ENCODE measurements at places on chromosomes 6 and 20. TPM values are rescaled to one million over a fixed set of nuclear protein-coding genes. Genes with fewer than 3 reads are reported as not detected.
A peak's percentile ranks its signal among the peaks of the same experiment; 100 is the strongest.

GRCh38 chr6:89386917-89387491 lies 25.1 kb downstream of the RRAGD start:
- DNase-seq, result no peak

DNA sequence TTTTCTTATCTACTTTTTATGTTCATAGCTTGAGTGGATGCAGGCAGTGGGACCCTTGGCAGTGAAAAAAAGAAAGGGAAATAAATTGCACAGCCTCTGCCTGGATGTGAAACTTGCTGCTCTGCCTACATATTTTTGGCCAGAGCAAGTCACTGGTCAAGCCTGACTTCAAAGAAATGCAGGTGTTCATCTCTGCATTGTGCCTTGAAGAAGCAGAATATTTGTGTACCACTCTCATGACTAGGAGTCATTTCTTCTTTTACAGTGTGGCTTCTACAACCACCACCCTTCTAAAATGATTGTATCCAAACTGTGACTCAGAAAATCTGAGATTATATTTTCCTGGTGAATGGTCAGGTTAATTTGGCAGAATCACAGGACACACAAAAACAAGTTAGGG lies 2.5 kb upstream of the KATNA1 start:
- no peak for DNase-seq

DNA sequence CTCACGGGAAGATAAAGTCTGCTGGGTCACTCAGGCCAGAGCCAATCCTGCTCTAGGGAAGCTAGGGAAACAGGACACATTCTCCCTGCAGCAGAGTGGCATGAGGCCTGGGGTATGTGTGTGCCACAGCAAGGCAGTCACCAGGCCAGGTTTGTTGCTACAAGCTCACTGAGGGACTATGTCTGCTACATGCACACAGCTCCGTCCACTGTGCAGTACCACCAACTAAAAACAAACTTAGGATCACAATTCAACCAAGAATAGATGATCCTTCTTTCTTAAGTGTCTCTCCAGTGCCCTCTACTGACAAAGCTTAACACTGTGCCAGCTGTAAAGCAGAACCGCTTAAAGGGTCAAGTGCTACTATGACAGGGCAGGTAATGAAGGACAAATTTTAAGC lies 192.5 kb downstream of the PTPRK start:
- DNase-seq, result no peak

GRCh38 chr6:7730001-7730783 lies 4.3 kb downstream of the BMP6 start:
- no peak for DNase-seq

DNA sequence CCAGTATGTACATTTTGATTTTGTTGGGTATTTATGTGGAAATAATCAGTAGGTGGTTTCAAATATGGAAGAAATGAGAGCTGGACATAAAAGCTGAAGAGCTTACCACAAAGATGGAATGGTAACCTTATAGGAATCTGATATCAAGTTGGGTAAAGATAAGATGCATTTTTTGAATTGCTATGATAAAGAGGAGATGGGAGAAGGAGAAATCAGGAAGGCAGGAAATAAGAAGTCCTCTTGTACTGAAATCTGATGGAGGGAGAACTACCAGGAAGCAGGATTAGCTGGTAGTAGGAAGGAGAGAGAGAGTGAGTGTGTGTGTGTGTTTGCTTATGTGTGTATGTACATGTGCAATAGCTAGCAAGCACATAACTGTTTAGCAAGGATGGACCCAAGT lies 468.4 kb downstream of the PHF3 start:
- DNase-seq, result no peak

The TFAP2B gene
- total RNA-seq, result not detected

The NHLRC1 gene
- 4.6 TPM for total RNA-seq

GRCh38 chr20:3521852-3522740 lies 51.3 kb downstream of the ATRN start:
- no peak for DNase-seq

The SASH1 gene
- 238 TPM for total RNA-seq

GRCh38 chr6:119717942-119718341 lies 368.4 kb upstream of the MAN1A1 start:
- DNase-seq, result no peak

DNA sequence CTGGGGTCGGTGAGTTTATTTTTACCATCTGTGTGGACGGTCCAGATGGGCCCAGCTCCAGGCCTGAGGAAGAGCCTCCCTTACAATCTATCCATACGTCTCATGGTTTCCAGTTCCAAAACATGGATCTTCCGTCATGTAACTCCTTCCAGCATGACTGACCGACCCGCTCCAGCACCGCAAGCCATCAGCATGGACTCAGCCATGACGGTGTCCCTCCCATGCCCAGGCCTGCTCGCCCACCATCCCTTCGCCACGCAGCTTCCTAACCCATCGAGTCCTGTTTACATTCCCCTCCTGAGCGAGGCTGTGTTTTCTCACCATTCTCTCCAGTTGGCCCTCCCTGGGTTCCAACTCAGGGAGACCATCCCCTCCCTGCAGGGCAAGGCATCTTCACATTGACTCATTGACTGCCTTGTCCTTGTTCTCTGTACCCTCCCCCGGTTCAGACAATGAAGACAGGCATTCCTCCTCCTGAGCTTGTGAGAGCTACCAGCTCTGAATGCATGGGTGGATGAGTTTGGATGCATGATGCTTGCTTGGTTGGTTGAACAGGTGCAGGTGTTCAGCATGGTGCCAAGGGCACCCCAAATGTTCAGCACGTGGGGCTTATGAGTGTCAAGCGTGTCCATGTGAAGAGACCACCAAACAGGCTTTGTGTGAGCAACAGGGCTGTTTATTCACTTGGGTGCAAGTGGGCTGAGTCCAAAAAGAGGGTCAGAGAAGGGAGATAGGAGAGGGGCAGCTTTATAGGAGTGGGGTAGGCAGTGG lies 235.8 kb downstream of the SMOC2 start:
- DNase-seq, result no peak

GRCh38 chr6:168920289-168920688 lies 333.4 kb downstream of the THBS2 start:
- no peak for DNase-seq

- no peak for DNase-seq
Measured at GRCh38 chr20:25685276-25686080, 11.2 kb downstream of the ZNF337 start.

The BPIFB4 gene
- not detected for total RNA-seq

- no peak for DNase-seq
Measured at GRCh38 chr6:67200626-67201403, 1434.3 kb upstream of the ADGRB3 start.

DNA sequence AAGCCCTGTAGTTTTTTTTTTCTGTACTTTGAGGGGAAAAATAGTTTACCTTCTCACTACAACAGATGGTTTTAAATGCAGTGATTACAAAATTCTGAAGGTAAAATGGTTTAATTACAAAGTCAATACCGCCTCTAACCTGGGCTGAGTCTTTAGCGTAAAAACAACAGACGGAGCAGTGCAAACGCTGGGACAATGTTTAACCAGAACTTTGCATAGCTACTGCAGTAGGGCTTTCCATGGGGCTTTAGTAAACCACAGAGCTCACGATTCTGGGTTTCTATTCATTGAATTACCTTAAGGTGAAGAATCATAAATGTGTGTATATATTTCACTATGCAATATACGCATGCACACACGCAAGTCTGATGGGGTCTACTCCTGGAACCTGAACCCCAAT lies 77.9 kb downstream of the RFX6 start:
- DNase-seq, result no peak

The RBM24 gene
- total RNA-seq, result 2.0 TPM

The ANKRD6 gene
- 13.8 TPM for total RNA-seq

DNA sequence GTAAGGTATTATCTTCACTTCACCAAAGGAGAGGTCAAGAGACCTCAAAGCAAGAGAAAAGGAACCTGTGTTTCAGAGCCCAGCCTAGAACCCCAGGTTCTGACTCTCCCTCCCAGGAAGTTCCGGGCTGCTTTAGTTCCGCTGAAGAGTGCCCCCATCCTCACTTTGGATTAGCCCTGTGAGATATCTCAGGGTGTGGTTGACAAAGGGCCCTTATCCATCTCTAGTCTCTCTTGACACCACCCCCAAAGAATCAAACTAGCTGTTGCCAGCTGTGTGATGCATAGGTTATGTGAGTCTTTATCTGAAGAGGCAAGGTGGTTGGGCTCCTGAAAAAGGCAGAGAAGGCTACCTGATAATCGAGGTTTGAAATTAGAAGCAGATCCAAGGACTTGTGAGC lies 20.6 kb downstream of the BRPF3 start:
- no peak for DNase-seq

GRCh38 chr20:28562510-28562898 lies 2695.0 kb upstream of the DEFB115 start:
- no peak for DNase-seq

DNA sequence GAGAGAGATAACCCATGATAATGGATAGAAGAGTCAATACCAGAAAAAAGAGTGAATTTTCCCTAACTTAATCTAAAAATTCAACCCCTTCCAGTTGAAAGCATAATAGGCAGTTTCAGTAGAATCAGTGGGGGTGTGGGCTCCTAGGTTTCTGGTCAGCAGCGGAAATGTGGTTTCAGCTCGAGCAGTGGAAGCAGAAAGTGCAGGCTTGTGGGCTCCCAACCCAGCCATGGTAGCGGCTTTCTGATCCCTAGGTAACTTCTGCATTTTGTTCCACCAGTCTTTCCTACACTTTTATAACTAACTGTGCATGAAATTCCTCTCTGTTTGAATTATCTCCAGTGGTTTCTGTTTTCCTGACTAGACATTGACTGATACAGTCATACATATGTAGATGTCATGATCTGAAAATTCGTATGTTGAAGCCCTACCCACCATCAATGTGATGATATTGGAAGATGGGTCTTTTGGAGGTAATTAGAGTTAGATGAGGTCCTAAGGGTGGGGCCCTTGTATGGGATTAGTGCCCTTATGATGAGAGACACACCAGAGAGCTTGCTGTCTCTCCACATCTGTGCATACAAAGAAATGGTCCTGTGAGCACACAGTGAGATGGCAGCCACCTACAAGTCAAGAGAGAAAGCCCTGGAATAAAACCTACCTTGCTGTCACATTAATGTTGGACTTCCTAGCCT lies 6.5 kb upstream of the DDO start:
- no peak for DNase-seq

The NAA20 gene
- 23.4 TPM for total RNA-seq

The TXLNB gene
- total RNA-seq, result 0.30 TPM

- peak; percentile 61 for DNase-seq
Measured at GRCh38 chr6:30682143-30683117, 4.0 kb downstream of the PPP1R18 start.

GRCh38 chr6:17395112-17395511 lies 1.7 kb downstream of the CAP2 start:
- no peak for DNase-seq

GRCh38 chr6:94456266-94456665 lies 1036.9 kb upstream of the EPHA7 start:
- DNase-seq, result no peak

The CST7 gene
- not detected for total RNA-seq

- DNase-seq, result peak; percentile 75
Measured at GRCh38 chr6:14804785-14805210, 441.1 kb upstream of the JARID2 start.

- DNase-seq, result no peak
Measured at GRCh38 chr6:157621406-157621805, 201.6 kb upstream of the SNX9 start.

DNA sequence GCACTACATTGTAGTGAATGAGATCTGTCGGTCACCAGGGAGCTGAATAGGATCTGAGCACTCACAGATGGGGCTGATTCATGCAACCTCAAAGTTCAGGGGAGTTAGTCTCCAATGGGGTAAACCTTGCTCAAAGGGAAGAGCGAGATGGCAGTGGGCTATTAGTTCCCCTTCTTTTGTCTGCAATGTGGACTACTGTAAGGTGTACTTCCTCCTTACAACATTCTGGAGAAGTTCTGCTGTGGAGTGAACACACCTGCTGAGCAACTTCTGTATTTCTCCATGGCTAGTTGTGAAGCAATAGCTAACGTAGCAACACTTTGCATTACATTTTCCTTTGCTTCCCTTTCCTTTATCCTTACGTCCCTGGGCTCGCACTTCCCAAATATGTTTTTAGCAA lies 134.3 kb upstream of the B3GAT2 start:
- no peak for DNase-seq

DNA sequence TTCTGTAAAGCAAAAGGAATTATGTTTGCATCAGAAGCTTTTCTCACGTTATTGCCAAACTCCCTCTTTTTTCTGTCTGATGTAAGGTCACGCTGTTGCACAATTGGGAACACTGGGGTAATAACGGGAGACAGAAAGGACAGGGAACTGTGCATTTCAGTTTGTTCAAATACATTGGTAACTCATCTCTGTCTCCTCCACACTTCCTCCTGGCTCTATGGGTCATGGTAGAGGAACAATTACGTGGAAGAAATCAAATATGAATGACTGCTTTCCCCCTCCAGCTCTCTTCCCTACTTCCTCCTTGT lies 132.2 kb upstream of the TNFAIP3 start:
- DNase-seq, result no peak

- no peak for DNase-seq
Measured at GRCh38 chr20:38260378-38261053, at the start of gene KIAA1755. KIAA1755 (minus strand) TSS chr20:38260735; CDS start chr20:38260500, 235 bp downstream.

GRCh38 chr6:103538381-103538780 lies 1321.3 kb downstream of the HACE1 start:
- DNase-seq, result no peak

DNA sequence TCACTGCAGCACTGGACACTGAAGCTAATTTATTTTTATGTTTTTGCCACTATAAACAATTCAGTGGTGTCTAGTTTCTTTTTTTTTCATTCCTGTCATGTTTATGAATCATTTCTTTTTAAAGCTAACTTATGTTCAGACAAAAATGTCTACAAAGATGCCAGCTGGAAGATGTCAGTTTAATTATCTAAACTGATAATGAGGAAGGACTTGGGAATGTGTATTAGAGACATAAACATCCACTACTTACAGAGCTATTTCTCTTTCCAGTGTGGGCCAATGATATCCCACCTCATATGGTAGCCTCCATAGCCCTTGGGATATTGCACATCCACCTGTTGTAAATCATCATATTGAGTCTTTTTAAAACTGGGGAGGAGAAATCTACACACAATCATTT lies 132.1 kb upstream of the FAM184A start:
- no peak for DNase-seq

The RAET1G gene
- not detected for total RNA-seq

- DNase-seq, result no peak
Measured at GRCh38 chr20:3654326-3655130, 8.7 kb downstream of the GFRA4 start.

GRCh38 chr6:146775220-146775619 lies 176.4 kb downstream of the ADGB start:
- no peak for DNase-seq

GRCh38 chr20:52958211-52958610 lies 13.9 kb upstream of the TSHZ2 start:
- DNase-seq, result no peak

The CST5 gene
- total RNA-seq, result not detected

The HS3ST5 gene
- 0.42 TPM for total RNA-seq

DNA sequence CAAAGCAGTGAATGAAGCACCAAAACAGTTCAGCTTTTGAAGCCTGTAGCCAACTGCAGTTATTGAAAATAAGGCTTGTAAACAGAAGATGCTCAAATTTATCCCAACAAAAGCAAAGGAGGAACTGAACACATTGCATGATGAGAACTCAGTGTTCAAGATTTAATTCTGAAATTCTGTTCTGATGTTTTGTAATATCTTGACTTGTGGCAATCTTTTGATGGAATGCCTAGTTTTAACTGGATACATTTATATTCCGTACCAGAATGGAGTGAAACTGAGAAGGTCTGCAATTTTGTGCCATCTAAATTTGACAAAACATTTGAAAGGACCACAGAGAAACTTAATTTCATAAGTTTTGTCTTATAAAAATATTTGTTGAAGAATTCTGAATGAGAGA lies 17.5 kb downstream of the FYN start:
- DNase-seq, result no peak

The TTBK1 gene
- total RNA-seq, result not detected

The SCUBE3 gene
- total RNA-seq, result 1.3 TPM

The LGSN gene
- total RNA-seq, result not detected
